ENCODE measurements at places on chromosomes 1 and 21.

DNA sequence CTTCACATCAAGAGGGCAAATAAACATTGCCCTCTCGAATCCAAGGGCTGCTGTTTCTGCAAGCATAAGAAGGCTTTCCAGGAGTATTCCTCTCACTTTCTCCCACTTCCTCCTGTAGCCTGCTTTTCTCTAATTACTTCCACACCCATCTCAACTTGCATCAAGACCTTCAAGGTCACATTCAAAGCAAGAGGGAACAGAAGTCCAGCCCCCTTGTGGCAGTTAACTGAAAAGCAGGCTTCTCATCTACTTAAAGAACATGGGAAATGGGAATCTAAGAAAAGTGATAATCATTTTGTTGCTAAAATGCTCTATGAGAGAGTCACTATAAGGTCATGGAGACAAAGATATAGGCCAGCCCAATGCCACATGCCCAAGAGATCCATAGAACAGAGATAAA, 874.4 kb downstream of the KCNT2 start:
- no peak for DNase-seq

- no peak for DNase-seq
These were observed 6.0 kb downstream of the KRTAP19-7 start for GRCh38 chr21:30555095-30555494.

DNA sequence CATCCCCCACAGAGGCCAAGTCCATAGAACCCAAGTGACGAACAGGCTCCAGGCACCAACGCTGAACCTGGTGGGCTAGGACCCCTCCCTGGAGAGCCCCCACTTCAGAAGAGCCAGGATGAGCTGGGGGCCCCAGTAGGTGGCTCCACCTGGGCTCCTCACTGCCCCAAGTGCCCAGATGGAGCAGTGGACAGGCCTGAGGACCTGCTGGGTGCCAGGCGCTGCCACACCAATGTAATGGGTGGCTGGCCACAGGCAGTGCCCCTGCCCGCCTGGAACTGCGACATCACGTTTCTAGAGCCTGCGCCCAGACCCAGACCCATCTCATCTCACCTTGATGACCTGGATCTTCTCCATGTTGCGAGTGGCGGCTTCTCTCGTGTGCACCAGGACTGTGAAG, 5.6 kb downstream of the MAD2L2 start:
- DNase-seq, result no peak

DNA sequence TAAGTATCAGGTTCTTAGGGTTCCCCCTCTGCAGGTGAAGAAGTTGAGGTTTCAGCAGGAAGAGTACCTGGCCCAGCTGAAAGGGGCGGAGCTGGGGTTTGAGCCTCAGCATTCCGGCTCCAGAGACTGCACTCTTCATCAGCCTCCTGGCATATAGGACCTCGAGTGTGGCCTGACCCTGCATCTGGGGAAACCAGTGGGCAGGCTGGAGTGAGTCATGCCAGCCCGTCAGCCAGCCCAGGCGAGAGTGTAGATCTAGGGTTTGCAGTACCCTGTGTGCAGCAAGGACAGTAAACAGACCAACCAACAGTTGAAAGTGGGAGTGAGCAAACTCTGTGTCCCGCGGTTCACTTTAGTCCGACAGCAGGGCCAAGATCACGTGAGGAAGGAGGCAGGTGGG, 14.1 kb downstream of the MFSD2A start:
- DNase-seq, result no peak

DNA sequence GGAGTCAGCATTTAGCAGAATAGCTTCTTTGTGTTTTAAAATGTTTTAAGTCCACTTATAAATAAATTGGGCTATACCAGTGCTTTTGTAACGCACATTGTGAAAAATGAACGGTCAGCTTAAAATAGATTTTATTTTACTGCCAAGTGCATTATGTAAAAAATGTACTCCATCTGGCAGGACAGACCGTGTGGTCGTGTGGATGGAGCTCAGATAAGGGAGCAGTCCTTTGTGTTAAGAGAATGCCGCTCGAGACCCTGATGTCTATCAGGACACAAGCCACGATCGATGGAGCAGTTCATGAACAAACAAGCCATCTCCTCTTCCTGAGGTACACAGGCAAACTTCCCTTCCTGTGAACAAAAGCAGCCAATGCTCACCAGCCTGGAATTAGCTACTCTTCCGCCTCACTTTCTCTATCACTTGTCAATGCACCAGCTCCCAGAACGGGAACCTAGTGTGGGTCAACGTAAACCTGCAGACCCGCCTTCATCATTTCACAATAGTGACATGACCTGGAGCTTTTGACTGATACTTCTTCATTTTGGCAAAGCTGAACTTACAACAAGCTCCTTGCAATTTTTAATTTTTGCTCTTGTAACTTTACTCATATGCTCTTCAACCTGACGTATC, 243.5 kb downstream of the TGFB2 start:
- DNase-seq, result no peak

DNA sequence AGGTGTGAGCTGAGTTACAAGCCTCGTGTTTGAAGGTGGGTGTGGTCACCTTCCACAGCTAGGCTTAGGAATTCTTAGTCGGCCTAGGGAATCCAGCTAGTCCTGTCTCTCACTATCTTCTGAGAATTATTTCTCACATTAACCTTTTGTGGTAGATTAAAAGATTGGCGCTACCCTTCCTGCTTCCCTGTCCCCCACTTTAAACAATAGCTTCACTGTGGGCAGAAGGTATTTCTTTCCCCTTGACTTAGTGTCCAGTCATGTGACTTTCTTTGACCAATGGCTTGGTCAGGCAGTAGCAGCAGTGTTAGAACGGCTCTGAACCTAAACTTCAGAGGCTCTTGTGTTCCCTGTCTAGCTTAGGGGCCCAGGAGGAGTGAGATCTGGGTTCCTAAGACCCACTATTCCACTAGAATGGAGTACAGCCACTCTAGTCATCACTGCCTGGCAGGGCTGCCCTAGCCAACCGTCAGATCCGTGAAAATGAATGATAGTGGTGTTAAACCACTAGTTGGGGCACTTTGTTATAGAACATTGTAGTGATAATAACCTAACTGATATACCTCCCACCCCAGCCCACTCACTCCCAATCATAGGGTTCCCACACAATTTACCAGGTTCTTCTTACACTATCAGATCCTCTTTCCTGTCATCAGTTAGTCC, 13.9 kb upstream of the C1orf141 start:
- DNase-seq, result no peak

GRCh38 chr1:159008744-159009188, 941 bp upstream of the IFI16 start:
- DNase-seq, result no peak

Data from stimulated activated CD4-positive, alpha-beta T cell treated with anti-CD3 and anti-CD28 coated beads, TNF-alpha, amount 100 ng/mL, for 1 hour (primary cell).